ENCODE measurements at places on chromosomes 12 and 14.

DNA sequence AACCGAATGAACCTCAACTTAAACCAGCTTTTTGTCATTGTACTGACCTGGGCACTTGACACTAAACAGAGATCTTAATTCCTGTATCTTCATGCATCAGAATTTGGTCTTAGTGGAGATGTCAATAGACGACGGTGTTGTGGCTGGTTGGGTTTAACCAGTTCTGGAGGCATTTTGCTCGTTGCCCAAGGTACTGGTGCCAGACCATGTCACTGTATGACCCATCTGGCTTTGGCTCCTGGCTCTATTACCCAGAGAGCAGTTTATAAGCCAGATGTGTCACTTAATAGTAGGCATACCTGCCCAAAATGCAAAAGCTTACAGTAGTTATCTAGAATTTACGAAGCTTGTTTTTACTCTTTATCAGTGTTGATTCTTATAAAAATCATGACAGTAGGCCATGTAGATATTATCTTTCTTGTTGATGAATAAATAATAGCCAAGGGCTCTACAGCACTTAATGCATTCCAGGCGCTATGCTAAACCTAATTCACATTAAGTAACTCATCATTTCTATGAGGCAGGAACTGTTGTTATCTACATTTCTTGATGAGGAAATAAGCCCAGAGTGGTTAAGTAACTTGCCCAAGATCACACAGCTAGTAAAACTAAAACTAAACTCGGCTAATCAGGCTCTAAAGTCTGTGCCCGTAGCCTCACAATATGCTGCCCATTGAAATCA lies 179.7 kb upstream of the HIF1A start:
- no peak for DNase-seq

DNA sequence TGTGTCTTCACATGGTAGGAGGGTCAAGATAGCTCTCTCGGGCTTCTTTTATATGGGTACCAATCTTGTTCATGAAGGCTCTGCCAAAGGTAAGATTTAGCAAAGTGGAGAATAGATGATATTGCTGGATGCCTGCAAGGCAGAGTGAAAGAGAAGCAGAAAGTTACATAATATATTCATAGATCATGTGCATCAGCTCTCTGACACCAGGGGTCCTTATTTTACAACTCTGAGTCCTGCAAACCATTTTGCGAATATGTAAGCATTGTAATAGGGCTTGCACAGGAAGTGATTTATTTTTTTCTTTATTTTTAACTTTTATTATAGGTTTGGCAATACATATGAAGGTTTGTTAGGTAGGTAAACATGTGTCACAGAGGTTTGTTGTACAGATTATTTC lies 31.8 kb downstream of the CRADD start:
- DNase-seq, result no peak

GRCh38 chr12:70227911-70228310 lies 15.3 kb upstream of the CNOT2 start:
- no peak for DNase-seq

DNA sequence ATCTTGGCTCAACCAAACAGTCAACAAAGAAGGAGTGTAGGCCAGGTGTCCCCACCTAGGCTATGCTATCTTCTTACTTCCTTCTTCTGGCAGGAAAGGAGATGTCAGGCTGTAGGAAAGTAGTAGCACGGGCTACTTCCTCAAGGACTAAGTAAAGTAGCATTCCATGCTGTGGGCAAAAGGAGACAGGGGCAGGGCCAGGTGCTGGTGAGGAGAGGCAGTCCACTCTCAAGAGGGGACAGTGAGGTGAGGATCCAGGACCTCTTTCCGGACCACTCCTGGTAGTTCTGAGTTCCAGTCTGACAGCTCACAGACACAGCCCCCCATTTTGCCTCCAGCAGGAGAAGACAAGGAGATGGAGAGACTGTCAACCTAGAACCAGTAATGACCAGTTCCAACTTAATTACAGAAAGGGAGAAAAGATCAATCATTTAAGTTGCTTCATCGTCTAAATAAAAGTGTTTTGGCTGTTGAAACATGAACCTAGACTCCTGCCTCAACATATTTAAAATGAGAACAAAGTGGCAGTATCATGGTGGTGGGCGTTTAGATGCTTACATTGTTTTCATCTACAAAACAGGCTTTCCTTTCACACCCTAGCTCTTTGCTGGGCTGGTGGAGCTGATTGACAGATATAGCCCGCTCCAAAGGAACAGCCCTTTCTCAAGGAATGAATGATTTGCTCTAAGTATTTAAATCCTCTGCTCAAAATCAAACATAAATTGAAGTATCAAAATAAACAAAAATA lies 5.1 kb upstream of the SSTR1 start:
- no peak for DNase-seq
